ENCODE measurements at places on chromosomes 5 and 9.

GRCh38 chr9:20280330-20280729 is 342.0 kb downstream of the MLLT3 start:
- DNase-seq: no peak

DNA sequence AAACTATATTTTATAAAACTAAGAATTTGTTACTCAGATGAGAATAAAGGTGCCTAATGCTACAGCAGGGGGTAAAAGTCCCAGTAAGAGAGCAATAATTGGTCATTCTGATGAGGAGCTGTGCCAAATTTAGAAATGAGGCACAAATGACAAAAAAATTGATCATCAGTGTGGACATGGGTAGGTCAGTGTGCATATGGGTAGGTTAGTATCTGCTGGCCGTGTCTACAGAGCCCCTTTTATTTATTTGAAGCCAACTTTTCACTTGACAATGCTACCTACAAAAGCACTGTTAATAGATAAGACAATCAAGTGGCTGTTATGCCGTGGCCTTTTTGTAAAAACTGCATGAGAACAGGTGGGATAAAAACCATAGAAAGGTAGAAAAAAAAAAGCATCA is 454.6 kb downstream of the RAB3C start:
- DNase-seq: no peak

DNA sequence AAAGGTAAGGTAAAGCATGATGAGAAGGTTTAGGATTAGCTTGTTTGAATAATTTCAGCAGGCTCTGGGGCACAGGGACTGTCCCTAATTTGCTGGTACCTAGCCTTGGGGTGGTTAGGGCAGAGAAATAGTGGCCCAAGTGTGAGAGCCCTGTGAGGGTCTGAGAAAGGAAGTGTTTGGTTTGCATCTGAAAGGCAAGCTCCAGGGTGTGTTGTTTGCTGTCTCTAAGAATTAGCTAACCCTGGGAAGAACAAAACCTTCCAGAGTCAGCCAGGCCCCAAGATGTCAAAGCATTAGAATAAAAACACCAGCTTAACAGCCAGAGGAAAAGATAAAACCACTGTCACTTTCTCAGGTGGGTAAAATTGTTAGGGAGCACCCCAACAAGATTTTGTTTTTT is 31.0 kb downstream of the TMEM252 start:
- no peak for DNase-seq

GRCh38 chr5:8857051-8857450 is 688.8 kb downstream of the SEMA5A start:
- no peak for DNase-seq

DNA sequence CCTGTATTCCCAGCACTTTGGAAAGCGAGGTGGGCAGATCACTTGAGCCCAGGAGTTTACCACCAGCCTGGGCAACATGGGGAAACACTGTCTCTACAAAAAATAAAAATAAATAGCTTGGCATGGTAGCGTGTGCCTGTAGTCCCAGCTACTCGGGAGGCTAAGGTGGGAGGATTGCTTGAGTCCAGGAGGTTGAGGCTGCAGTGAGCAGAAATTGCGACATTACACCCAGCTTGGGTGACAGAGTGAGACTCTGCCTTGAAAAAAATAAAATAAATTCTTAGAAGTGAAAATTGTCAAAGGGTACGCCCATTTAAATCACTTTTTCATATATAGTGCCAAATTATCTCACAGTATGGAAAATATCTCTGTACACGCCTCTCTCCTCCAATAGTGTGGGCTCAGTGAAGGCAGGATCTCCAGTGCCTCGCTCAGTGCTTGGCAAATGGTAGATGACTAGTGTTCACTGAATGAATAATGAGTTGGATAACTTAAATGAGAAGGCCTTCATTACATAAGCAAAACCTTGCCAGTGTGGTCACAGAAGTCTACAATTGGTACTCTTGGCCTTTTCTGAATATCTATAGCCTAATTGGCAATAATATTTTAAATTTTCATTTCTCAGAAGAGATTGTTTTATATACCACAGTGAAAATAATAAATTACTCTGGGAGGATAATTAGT is 9.4 kb upstream of the CCL28 start:
- DNase-seq: no peak

- no peak for DNase-seq
These were observed 78.7 kb upstream of the IRX4 start for GRCh38 chr5:1961304-1961946.

- no peak for DNase-seq
These were observed 115.8 kb downstream of the COL5A1 start for GRCh38 chr9:134757216-134757975.

DNA sequence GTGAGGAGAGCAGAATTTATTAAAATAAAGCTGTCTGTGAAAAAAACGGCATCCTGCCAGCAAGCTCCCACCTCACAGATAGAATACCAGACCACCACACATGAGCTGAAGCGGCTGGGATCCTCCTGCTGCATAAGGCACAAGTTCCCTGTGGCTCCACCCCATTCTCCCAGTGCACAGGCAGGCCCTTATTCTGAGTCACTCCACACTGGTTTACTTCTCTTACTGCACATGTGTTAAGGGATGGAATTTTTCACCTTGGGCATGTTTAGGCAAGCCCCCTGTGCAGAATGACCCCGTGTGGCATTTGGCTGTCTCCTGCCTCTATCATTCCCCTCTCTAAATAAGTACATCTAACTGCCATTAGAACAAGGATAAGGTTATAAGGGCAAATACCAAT is 115.0 kb upstream of the ELAVL2 start:
- no peak for DNase-seq
